ENCODE measurements at places on chromosomes 2 and 18.

GRCh38 chr2:241947401-241947800 is 77.9 kb downstream of the RTP5 start:
- DNase-seq: no peak

GRCh38 chr2:105783972-105784371 is 39.3 kb downstream of the NCK2 start:
- DNase-seq: no peak

GRCh38 chr18:4007846-4008245 is 447.3 kb downstream of the DLGAP1 start:
- no peak for DNase-seq

DNA sequence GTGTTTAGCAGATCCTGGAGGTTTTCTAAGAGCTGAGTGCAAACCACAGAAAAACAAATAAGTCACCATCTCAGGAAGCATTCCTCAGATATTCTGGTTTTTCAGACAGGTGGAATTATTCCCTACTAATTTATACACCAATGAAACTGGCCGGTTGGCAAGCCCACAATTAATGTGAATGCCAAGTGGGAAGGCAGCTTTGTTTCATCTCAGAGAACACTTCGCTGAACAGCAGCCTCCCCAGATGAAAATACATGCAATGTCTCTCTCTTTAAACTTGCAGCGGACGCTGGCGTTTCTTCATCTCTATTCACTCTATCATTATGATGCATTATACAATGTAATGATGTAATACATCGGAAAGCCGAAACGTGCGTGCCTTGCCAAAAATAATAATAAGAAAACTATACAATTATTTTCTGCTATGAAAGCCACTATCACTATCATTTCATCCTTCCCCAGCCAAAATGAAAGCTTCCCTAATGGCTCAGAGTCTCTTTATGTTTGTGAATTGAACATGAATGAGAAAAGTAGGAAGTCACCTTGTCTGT is 649.4 kb downstream of the BCL11A start:
- DNase-seq: no peak

GRCh38 chr2:71069376-71069775 is 928 bp downstream of the NAGK start:
- no peak for DNase-seq

DNA sequence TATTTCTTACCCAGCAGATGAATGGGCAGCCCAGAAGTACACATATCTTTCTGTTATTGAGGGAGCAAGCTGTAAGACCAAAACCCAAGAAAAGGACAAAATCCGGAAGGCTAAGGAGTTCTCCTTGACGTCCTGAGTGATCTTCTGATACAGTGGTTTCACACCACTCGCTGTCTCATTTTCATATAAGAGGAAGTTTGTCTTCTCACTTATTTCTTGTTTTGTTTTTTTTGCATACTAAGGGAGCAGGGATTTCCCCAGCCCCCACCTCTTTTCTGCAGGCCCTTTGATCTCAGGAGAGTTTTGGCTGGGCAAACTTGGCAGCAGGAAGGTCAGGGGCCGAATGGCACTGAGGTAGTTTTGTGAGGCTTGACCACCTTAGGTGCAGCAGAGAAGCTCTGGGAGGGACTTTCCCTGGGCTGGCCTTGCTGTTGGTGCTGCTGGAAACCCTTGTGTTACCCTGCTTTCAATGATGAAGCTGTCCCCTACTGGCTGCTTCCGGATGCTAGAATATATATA is 13.3 kb downstream of the CHRNA1 start:
- DNase-seq: peak; percentile 28

DNA sequence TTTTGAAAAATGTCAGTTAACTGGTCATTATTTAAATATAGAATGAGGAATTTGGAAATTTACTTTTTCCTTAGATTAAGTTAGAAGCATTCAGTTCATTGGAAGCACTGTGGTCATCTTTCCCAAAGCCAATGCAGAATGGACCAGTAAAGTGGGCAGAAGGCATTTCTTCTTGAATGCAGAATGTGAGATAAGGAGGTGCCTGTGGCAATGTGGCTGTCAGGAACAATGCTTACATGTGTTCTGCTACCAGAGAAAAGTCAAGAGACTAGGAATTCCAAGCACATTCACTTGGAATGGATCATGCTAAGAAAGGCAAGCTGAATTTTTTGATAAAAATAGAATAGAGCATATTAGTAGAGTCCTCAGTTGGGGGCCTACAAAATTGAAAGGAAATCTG is 295.0 kb upstream of the KCNH7 start:
- DNase-seq: no peak

GRCh38 chr2:73285159-73285739 is 971 bp upstream of the FBXO41 start:
- DNase-seq: no peak

DNA sequence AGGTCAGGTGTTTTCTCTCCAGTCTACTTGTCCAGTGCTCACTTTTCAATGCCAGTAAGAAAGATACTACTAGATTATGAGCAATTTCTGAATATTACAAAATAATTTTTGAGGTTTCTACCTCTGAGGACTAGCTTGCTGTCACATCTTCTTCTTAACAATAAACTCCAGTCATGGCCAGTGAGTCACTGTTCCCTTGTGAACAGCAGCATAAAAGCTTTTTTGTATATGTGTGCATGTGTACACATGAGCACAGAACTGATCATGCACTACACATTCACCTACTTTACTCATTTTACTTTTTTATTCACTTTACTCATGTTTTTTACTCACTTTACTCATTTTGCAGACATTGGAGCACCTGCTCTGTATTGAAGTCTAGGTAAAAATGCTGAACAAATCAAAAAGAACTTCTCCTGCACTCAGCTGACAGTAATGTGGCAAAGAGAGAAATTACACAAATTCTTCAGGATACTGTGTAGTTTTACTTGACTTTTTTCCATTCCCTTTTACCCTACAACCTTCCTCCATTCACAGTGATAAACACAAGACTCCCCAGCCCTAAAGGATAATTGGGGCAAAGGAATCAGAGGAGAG is 28.0 kb downstream of the ST6GAL2 start:
- no peak for DNase-seq

GRCh38 chr18:45651275-45651674 is 36.0 kb downstream of the SLC14A2 start:
- DNase-seq: no peak

GRCh38 chr2:191051177-191051576 is 37.2 kb upstream of the STAT1 start:
- no peak for DNase-seq

GRCh38 chr2:70959271-70959761 is 19.1 kb upstream of the ANKRD53 start:
- DNase-seq: no peak
